ENCODE measurements at places on chromosomes 13 and 19.

- no peak for DNase-seq
Observed at GRCh38 chr13:44191504-44192171, 182.0 kb upstream of the SERP2 start.

DNA sequence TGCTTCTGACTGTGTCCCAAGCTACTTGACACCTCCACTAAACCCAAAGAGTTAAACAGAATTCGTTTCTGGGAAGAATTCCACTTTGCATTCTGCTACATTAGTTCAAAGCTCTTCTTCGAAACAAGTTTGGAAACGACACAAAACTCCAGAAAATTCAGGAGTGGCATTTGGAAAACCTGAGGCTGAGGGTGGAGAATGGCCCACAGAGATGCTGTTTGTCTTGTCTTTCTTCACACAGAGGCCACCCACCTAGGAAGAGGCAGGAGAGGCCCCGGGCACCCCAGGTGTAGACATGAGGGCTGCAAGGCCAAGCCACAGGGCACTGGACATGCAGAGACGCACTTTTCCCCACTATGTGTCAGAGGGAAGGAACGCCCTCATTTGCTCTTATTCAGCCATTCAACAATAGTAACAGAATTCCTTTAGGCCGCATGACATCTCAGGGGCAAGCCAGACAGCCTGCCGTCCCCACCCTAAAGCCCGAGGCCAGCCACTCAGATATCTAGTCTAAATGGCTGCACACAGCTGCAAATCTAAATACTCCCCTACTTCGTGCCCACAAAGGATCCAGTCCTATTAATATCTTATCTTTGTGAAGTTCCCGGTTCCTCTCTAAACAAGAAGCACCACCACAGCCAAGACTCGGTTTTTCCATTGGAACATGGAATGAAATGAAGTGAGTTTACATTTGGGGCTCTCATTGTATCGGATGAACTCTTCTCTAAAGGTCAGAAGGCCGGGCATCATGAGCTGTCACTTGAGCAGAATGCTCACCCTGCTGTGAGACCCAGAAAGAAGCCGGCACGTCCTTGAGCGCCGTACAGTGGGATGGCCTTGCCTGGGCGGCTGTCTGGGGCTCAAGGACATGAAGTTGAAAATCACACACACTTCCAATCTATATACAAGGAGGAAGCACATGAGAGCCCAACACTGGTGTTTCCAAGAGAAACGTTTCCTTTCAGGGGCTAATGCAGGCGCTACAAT is 19.8 kb downstream of the COL4A1 start:
- DNase-seq, result no peak

GRCh38 chr13:49418206-49418605 is 25.7 kb downstream of the CAB39L start:
- no peak for DNase-seq

DNA sequence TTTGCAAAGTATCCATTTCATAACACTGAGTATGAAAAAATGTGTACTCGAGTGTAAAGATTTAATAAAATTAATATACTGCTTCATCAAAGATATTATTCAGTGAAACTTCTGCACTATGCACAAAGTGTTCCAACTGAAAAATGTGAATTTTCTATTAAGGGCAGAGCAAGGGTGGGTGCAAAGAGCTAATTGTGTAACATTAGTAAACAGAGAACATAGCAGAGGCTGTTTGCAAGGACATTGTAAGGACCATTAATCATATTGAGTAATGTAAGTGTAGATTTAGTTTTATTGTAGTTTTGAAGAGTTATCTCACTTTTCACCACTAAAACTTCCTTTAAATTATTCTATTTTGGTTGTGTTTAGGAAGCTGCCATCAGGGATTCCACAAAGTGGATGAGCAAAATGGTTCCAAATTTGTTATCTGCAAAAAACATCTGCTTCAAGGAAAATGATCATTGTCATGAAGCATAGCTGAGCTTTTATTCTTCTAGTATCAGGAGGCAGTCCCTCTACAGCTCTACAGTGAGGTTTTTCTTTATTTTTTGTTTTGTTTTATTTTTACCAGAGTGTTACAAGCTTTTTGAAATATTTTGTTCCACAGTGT is 1375.4 kb downstream of the SLITRK1 start:
- DNase-seq, result no peak

DNA sequence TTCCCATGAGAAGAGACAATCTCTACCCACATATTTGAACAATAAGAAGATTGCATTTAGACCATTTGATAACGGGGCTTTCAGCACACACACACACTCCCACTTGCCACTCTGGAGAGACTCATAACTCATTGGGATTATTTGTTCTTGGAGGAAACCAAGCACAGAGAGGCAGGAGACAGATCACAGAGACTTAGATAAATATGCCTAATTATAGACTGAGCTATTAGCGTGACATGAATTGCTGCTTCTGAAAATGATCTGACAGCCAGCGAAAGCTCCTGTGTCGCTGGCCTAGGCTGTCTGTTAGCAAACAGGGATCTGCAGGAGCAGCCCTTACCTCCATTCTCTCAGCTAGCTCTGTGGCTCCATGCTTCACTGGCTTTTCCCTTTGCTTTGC is 111.4 kb downstream of the CCNA1 start:
- no peak for DNase-seq

- peak; percentile 90 for DNase-seq
Observed at GRCh38 chr19:50203281-50204080, at the start of gene MYH14. MYH14 (plus strand) TSS chr19:50203622; CDS start chr19:50210366, 6,744 bp downstream.

GRCh38 chr13:24112791-24113190 is 47.7 kb upstream of the SPATA13 start:
- DNase-seq, result no peak

GRCh38 chr13:28618230-28618994 is 40.5 kb upstream of the POMP start:
- peak; percentile 67 for DNase-seq

DNA sequence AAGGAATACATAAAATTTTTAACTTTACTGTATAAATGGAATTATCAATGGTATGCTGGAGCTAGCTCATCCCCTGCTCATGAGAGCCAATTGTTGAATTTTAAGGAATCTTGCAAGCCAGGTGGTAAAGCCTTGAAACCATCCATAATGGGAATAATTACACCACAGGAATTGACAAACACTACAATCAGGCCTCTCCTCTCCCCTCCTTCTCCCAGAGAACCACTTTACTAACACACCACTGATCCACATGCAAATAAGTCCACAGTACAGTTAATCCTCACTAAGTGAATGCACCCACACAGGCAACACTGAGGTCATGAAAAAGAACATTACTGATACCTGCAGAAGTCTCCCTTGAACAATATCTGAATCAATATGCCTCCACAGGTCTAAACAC is 140.5 kb downstream of the KLF12 start:
- no peak for DNase-seq

GRCh38 chr13:50387051-50387581 is 371.9 kb downstream of the KCNRG start:
- peak; percentile 77 for DNase-seq

DNA sequence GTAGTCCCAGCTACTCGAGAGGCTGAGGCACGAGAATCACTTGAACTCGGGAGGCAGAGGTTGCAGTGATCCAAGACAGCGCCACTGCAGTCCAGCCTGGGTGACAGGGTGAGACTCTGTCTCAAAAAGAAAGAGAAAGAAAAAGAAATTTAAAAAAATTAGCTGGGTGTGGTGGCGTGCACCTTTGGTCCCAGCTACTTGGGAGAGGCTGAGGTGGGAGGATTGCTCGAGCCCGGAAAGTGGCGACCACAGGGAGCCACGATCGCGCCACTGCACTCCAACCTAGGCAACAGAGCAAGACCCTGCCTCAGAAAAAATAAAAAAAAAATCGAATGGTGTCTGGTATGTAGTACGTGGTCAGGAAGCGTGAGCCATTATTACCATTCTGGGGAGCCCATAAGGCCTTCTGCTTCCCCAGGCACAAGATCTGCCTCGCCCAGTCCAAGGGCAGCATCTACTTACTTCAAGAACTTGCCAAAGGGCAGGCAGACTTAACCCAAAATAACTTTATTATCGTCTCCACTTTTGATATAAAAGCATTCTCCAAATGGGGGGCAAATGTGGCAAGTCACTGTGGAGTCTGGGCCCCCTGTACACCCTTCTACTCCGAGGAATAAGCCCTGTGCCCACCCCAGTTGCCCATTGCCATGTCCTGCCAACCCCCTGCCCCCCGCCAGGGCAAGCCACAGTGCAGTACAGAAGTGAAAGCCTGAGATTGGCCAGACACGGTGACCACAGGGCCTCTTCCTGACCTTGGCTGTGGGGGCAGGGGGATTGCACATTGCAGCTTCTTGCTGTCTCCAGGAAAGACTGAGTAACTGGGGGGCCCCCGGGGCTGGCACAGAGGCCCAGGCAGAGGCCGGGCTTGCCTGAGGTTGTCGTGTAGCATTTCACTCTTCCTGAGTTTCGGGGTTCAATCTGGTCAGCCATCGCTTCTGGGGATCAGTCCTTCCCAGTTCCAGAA is 12.6 kb downstream of the CCL25 start:
- DNase-seq, result no peak

GRCh38 chr13:59208405-59209195 is 955.1 kb downstream of the DIAPH3 start:
- DNase-seq, result no peak

GRCh38 chr13:44434766-44435141 is 61.1 kb downstream of the SERP2 start:
- no peak for DNase-seq

DNA sequence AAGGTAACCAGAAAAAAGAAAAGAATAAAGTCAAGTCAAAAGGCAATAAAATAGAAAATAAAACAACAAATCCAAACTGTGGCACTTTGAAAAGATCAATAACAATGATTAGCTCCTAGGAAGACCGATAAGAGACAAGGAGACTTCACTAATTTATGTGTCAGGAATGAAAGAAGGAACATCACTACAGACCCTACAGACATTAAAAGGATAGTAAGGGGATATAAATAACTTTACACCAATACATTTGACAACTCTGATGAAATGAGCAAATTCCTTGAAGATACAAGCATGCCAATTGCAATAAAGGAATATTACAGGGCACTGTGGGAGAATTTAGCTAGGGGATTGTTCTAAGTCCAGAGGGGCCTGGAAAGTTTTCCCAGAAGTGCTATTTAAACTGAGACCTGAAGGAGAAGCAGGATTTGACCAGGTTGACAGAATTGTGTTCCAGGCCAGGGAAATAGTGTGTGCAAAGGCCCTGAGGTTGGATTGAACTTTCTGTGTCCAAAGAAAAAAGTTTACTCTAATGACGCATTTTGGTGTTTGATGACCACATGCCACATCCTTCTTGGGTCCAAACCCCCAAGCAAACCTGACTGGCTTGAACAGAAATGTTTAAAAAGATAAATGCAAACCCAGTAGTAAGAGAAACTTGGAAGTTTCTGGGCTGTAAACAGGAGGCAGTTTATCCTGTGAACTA is 1.6 kb upstream of the C19orf38 start:
- no peak for DNase-seq

GRCh38 chr19:7978179-7978825 is 27.1 kb downstream of the ELAVL1 start:
- no peak for DNase-seq

DNA sequence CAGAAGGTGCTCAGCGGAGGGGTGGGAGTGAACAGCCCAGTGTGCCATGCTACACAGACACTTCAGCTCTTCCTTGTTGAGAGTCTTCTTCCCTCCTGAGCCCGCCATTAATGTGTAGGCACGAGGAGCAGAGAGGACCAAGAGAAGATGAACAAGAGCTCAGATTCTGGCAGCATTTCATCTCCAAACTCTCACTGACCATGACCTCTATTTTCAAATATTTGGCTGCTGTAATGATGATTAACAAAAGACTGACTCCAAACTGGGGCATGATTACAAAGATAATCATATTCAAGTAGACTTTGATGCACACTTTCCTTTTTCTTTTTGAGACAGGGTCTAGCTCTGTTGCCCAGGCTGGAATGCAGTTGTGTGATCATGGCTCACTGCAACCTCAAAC is 236.5 kb downstream of the DCLK1 start:
- no peak for DNase-seq

DNA sequence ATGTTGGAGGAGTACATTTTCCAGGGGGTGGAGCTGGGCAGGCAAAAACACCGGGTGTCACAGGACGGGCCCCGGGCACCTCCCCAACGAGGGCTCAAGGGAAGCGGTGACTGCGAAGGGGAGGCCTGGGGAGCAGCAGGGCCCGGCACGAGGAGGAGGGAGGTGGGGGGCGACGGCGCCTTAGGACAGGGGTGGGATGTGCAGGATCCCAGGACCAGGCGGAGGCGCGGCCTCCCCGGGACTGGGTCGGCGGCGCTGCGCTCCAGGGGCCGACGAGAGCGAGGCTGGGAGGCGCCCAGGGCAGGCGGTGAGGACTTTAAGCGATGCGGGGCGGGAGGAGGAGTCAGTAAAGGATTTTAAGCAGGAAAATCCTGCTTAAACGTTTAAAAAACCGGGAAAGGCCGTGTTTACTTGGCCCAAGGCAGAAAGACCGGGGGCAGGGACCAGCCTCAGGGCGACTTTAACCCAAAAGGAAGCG is 427 bp downstream of the ZNF160 start:
- DNase-seq, result no peak

GRCh38 chr19:48818234-48818820 is 7.5 kb upstream of the BCAT2 start:
- no peak for DNase-seq

- no peak for DNase-seq
Observed at GRCh38 chr19:17743874-17744580, 7.2 kb upstream of the FCHO1 start.

DNA sequence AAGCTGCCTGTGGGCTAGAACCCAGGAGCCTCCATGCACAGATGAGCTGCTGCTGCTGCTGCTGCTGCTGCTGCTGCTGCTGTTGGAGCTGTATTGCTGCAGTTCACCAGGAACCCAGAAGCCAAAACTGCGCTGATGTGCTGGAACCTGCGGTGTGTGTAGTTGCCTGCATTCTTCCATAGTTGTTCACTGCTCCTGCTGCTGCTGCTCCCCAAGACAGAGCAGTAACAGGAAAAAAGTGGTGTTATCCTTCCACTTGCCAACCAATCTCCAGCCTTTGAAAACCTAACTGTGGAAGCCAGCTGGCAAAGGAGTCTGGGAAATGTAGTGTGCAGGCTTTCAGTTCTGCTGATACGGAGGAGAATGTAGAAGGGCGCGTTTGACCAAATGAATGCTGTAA is 37.9 kb downstream of the ARHGAP35 start:
- no peak for DNase-seq

- no peak for DNase-seq
Observed at GRCh38 chr19:2715470-2716274, 5.5 kb downstream of the DIRAS1 start.

- no peak for DNase-seq
Observed at GRCh38 chr13:27086599-27087265, 84.9 kb downstream of the USP12 start.
